Ascending aorta (tissue), 2 donors: ENCODE measurements at places on chromosomes 13 and 19.

DNA sequence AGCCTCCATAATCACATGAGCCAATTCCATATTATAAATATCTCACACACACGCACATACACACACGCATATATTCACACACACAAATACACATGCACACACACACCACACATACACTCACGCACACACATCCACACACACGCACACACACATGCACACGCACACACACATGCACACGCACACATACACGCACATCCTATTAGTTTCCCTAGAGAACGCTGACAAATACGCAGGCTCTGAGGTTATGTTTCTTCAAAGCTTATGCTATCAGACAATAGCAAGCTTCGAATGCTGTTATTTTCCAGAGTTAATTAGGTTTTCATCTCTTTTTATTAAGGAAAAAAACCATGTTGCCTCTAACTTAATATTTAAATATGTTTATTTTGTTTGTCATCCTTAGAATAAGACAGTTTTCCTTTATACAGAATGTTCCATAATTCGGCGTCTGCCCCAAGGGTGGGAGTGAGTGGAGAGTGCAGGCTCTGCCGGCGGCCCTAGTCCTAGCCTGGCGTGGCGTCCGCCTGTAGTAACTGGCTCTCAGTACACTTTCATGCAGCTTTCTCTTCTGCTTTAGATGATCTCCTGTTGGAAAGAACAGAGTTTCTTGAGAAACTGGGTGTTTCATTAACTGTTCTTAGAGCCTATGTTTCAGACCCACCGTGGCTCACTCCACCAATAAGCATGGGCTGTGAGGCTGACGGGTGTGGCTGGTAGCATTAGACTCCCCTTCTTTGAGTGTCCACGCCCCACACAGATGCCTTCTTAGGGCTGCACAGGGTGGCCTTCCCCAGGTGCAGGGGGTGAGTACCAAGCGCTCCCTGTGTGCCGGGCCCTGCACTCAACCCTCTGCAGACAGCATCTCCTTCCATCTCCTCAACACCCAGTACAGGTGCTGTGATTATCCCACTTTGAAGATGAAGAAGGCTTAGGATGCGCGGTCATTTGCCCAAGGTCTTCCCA is 30.4 kb upstream of the ANKRD10 start:
- no peak overlapping the region for H3K27ac ChIP-seq
- DNase-seq, result no peak
- H3K36me3 ChIP-seq, result no peaks in the 10 kb centered on the region

DNA sequence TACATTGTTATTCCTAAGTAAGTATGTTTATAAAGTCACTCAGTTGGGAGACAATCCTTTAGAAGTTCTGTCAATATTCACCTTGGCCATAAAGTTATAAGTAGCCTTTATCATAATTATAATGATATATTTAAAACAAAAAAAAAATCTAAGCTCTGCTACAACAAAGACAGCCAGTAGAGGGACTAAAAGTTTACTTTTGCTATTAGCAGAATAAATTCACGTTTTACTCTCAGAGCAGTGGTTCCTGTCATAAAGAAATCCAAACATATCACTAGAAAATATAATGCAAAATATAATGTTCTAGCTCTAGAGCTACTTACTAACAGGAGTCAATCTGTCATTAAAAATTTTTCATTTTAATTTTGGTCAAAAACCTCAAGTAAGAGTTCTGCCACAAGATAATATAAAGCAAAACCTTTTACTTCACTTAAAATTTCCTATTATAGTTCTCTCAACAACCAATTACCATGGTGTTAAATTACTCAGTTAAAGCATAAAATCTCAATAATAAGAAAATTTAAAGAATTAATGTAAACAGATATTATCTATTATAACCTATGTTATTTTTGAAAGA is 17.7 kb downstream of the INTS6 start:
- no peaks in the 10 kb centered on the region for H3K4me1 ChIP-seq
- H3K27me3 ChIP-seq, result no peaks in the 10 kb centered on the region
- H3K4me3 ChIP-seq, result no peak overlapping the region

GRCh38 chr13:74695021-74695800 is 561.0 kb upstream of the KLF12 start:
- H3K27ac ChIP-seq, result no peak overlapping the region
- no peaks in the 10 kb centered on the region for H3K4me1 ChIP-seq
- H3K36me3 ChIP-seq, result no peaks in the 10 kb centered on the region
- H3K4me3 ChIP-seq, result no peak overlapping the region
- no peak for DNase-seq

DNA sequence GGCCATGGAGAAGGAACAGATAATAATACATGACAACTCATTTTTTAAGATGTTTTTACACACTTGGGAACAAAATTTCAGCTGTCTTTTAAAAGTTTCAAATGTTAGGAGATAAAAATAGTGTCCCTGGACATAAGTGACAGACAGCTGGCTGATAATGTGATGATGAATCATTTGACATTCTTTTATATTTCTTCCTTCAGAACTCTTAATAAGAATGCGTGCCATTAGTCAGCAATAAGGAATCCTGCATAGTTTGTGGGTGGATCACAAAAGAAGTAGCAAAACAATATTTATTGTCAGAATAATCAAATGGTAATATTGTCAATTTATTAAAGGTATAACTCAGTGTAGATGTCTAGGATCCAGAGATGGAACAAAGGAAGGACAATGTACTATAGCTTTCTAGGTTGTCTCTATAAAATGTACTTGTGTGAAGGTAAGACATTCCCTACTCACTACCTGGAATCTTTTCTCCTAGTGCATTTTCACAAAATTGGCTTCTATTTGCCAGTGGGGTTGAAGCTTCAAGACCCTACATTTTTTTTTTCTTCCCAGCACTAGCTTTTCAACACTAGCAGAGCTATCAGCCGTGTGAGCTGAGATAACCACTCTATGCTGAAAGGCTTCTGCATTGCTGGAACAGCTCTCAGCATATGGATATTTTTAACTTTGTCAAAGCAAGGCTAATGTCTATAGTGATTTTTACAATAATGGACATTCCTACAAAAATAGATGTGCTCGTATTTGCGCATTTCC is 175.6 kb upstream of the SLITRK6 start:
- H3K4me3 ChIP-seq, result no peak overlapping the region
- no peak for DNase-seq
- no peaks in the 10 kb centered on the region for H3K36me3 ChIP-seq
- no peaks in the 10 kb centered on the region for H3K4me1 ChIP-seq
- H3K27me3 ChIP-seq, result no peaks in the 10 kb centered on the region
- no peak overlapping the region for H3K27ac ChIP-seq

DNA sequence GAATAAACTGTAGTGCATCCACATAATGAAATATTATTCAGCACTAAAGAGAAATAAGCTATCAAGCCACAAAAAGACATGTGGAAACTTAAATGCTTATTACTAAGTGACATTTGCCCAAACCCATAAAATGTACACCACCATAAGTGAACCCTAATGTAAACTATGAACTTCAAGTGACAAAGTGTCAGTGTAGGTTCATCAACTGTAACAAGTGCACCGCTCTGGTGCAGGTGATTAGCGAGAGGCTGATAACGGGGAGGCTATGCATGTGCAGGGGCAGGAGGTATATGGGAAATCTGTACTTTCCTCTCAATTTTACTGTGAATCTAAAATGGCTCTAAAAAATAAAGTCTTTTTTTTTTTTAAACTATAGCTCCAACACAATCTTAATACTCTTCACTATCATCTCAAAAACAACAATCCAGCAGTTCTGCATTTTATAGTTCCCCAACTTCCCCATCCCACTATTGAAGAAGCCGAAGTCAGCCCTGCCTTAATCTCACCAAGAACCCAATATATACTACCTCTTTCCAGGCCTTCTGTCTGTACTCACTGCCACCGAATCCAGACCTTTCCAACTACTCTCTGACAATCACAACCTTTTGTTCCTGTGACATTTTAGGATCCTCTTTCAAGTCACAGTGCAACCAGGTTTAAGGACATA is 22.6 kb downstream of the ELF1 start:
- no peak overlapping the region for H3K27ac ChIP-seq
- no peaks in the 10 kb centered on the region for H3K27me3 ChIP-seq
- no peaks in the 10 kb centered on the region for H3K36me3 ChIP-seq

GRCh38 chr19:16324384-16325160 is at the start of gene KLF2:
TSS of gene KLF2 (plus strand) at chr19:16324826. CDS start at chr19:16324924, 98 bp downstream.
- peak within 1 kb of the TSS; percentile 99 for H3K27ac ChIP-seq
- peak within 1 kb of the TSS; percentile 99 for H3K4me3 ChIP-seq
- no peaks in the 10 kb centered on the region for H3K27me3 ChIP-seq
- H3K4me1 ChIP-seq, result peaks cover 31% of the 10 kb centered on the region

- H3K27ac ChIP-seq, result no peak overlapping the region
- H3K4me1 ChIP-seq, result no peaks in the 10 kb centered on the region
- no peak overlapping the region for H3K4me3 ChIP-seq
- no peaks in the 10 kb centered on the region for H3K27me3 ChIP-seq
- H3K36me3 ChIP-seq, result no peaks in the 10 kb centered on the region
These were observed 93.1 kb downstream of the SPACA7 start for GRCh38 chr13:112469071-112469745.

DNA sequence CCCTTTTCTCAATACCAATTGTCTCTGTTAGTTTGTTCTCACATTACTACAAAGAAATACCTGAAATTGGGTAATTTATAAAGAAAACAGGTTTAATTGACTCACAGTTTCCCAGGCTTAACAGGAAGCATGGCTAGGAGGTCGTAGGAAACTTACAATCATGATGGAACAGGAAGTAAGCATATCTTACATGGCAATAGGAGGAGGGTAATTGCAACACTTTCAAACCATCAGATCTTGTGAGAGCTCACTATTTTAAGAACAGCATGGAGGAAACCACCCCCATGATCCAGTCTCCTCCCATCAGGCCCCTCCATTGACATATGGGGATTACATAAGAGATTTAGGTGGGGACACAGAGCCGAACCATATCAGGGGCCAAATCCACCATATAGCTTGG is 1210.1 kb upstream of the SPRY2 start:
- H3K36me3 ChIP-seq, result no peaks in the 10 kb centered on the region
- no peak for DNase-seq
- H3K4me1 ChIP-seq, result no peaks in the 10 kb centered on the region
- no peak overlapping the region for H3K4me3 ChIP-seq
- H3K27me3 ChIP-seq, result no peaks in the 10 kb centered on the region

GRCh38 chr19:43752287-43752875 is 2.4 kb downstream of the SMG9 start:
- peaks cover 34% of the 10 kb centered on the region for H3K36me3 ChIP-seq
- no peak overlapping the region for H3K4me3 ChIP-seq
- DNase-seq, result no peak
- H3K27ac ChIP-seq, result no peak overlapping the region

DNA sequence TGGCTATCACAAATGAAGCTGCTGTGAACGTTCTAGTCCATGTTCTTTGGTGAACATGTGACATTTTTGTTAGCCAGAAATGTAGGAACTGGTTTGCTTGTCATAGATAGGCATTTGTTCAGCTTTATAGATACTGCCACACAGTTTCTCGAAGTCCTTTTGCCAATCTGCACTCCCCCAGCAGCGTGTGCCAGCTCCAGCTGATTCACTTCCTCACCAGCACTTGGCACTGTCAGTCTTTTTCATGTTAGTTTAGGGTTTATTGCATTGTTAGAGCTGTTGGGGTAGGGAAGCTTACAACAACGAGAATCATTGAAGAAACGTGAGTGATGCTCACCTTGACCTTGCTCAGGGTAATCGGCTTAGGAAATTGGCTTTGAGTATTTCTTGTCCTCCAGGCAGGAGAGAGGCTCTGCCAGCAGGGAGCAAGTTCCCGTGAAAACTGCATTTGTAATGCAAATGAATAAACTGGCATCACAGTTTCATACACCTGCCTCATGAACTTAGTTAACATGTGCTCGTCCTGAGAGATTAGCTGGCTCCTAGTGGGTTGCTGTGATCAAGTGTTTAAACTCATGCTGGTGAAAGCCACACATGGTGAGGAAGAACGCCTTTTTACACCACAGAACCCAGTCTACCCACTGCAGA is 83.9 kb downstream of the ING1 start:
- no peak for DNase-seq
- no peaks in the 10 kb centered on the region for H3K36me3 ChIP-seq
- no peaks in the 10 kb centered on the region for H3K4me1 ChIP-seq
- no peaks in the 10 kb centered on the region for H3K27me3 ChIP-seq
- H3K4me3 ChIP-seq, result no peak overlapping the region
